ENCODE measurements at places on chromosomes 2 and 18.

DNA sequence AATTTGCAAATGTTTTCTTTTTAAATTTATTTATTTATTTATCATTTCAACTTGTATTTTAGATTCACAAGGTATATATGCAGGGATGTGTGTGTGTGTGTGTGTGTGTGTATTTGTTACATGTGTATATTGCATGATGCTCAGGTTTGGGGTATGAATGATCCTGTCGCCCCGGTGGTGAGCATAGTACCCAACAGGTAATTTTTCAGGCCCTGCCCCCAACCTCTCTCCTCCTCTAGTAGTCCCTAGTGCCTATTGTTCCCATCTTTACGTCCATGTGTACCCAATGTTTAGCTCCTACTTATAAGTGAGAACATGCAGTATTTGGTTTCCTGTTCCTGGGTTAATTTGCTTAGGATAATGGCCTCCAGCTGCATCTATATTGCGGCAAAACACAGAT, 33.0 kb upstream of the KIF5C start:
- no peak for DNase-seq

DNA sequence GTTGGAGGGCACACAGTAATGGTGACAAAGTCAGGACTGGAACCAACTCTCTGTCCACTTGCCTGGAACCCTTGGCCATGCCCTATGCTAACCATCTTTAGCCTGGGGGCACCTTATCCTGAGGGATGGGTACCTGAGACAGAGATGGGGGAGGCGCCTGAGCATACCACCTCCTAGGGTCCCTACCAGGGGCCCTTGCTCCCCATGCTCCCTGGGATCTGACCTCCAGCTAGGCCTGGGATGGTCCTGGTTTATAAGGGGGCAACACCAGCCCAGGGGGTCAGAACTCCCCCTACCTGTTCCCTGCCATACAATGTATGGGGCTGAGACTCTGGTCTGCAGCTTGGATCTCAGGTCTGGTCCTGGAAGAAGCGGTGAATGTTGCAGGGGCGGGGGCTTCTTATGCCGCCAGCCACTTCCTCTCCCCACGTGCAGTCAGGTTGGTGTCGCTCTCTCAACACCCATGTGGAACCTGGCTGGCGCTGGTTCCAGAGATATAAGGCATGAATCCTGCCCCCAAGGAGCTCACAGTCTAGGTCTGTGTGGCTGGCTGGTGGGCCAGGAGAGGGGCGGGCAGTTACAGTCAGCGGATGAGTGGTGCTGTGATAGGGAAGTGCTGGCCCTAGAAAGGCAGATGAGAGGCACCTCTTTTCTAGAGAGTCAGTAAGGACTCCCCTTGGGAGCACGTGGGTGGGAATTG, 3.8 kb upstream of the TOGARAM2 start:
- no peak for DNase-seq

GRCh38 chr18:58848685-58849084, 16.0 kb upstream of the ZNF532 start:
- DNase-seq: no peak

- DNase-seq: no peak
Observed at GRCh38 chr2:23712756-23713151, 214.2 kb downstream of the ATAD2B start.

DNA sequence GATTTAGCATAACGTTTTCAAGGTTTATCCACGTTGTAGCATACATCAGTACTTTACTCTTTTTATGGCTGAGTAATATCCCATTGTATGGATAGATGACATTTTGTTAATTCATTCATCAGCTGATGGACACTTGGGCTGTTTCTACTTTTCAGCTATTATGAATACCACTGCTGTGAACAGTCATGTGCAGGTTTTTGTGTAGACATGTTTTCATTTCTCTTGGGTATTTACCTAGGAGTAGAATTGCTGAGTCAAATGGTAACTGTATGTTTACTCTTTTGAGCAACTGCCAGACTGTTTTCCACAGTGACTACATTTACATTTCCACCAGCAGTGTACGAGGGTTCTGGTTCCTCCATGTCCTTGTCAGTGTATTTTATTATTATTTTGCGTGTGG, 33.9 kb downstream of the COX7A2L start:
- no peak for DNase-seq

- no peak for DNase-seq
Observed at GRCh38 chr2:168589236-168590211, 133.5 kb downstream of the CERS6 start.

GRCh38 chr2:143807671-143808070, 678.5 kb downstream of the ARHGAP15 start:
- no peak for DNase-seq

DNA sequence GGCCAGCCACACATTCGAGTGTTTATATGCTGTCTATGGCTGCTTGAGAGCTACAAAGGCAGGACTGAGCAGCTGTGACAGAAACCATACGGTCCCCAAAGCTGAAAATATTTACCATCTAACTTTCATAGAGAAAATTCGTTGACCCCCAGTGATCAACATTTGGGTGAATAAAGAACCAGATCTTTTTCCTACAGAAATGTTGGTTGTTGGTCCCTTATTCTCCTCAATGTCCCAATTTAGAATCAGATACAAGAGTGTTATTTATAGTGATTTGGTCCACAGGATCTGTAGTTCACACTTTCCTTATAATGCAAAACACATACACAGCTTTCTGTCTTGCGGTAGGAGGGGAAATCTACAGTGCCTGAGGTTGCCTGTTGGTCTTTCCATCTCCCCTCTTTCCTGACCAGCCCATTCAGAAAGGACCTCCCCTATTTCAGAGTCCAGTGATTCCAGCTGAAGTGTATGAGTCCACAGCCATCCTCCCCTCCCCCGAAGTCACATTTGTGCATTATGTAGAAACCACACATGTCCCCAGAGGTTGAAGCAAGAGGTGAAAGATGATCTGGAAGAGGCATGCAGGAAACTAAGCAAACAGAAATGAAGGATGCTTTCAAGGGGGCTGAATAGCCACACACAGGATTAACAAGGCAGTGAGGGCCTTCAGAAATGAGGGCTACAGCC, 61.9 kb downstream of the SPRED2 start:
- DNase-seq: no peak
